Common myeloid progenitor, CD34-positive (primary cell): ENCODE measurements at places on chromosomes 4 and X.

GRCh38 chrX:8879750-8880149 lies 78.6 kb upstream of the FAM9A start:
- peak; percentile 27 for DNase-seq

DNA sequence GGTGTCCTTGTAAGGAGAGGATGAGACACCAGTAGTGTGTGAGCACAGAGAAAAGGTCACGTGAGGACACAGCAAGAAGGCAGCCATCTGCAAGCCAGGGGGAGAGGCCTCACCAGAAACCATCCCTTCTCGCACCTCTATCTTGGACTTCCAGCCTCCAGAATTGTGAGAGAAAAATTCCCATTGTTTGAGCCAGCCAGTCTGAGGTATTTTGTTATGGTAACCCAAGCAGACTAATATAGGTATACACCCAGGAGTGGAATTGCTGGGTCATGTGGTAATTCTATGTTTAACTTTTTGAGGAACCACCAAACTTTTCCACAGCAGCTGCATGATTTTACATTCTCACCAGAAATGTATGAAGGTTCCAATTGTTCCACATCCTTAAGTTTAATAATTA lies 25.6 kb downstream of the ZDHHC9 start:
- DNase-seq, result no peak

DNA sequence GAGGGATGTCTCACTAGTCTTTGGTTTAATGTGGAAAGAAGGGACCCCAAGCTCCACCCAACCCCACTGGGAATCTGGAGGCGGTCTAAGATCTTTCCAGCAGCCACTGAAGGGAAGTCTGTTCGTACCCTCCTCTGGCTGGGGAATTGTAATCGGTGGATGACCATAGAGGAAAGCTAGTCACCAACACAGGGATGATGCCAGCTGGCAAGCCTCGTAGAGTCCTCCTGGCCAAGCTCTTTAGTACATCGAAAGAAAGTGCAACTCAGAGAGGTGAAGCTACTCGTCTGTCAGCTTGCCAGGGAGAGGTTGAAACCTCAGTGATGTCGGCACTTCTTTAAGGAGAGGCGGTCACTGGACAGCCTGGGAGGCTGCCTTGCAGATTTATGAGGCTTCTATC lies 58.7 kb downstream of the MAMLD1 start:
- DNase-seq, result no peak

DNA sequence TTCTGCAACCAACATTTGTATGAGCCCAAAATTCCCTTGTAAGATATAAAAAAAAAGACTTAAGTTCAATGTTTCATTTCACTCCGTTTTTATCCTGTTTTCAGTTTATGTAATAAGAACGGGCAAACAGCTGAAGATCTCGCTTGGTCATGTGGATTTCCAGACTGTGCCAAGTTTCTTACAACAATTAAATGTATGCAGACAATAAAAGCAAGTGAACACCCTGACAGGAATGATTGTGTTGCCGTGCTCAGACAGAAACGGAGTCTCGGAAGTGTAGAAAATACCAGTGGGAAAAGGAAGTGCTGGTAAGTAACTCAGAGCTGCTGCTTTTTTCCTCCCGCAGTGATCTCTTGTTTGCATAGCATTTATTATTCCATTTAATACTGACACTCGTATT lies 2.8 kb downstream of the ANKRD37 start:
- no peak for DNase-seq

DNA sequence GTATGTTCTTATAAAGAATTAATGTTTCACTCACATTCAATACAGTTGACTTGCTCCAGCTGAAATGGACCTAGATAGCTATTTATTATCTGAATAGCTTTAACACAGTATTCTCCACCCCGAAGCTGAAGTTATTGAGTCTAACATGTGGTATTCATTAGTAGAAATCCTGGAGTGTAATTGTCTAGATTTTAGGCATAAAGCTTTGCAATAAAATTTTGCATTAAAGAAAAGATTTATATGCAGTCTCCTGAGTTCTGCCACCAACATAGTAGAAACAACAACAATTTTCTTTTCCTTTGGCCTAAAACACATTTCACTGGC lies 90.2 kb upstream of the DCLK2 start:
- no peak for DNase-seq

GRCh38 chr4:188043154-188043553 lies 47.6 kb downstream of the ZFP42 start:
- DNase-seq, result no peak
